ENCODE measurements at places on chromosomes 11 and 22.
A peak's percentile ranks its signal among the peaks of the same experiment; 100 is the strongest.

DNA sequence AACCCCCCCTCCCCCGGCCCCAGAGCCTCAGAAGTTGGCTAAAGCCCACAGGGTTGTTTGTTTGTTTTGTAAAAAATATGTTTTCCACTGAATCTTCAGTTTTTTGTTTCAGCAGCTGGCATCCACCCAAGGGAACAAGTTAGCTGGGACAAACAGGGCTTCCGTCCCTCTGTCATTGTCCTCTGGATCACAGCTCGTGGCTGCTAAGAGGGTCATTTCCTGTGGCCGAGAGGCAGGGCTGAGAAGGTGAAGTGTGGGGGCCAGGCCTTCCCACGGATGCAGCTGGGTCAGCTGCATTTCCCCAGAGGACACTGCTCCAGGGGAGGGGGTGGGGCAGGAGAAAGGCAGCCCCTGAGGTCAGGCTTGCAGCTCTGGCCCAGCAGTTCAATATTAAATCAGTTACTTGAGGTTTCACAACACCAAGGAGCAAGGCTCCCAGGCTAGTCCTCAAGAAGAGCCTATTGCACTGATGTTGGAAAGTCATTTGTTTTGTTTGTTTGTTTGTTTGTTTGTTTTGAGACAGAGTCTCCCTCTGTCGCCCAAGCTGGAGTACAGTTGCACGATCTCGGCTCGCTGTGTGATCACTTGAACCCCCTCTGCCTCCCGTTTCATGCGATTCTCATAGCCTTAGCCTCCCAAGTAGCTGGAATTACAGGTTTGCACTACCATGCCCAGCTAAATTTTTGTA, 34.4 kb upstream of the SMTN start:
- H3K27ac ChIP-seq: peak overlapping the region; percentile 55
- H3K27me3 ChIP-seq: no peaks in the 10 kb centered on the region
- H3K4me3 ChIP-seq: no peak overlapping the region
- peak; percentile 83 for DNase-seq
- no peaks in the 10 kb centered on the region for H3K4me1 ChIP-seq

DNA sequence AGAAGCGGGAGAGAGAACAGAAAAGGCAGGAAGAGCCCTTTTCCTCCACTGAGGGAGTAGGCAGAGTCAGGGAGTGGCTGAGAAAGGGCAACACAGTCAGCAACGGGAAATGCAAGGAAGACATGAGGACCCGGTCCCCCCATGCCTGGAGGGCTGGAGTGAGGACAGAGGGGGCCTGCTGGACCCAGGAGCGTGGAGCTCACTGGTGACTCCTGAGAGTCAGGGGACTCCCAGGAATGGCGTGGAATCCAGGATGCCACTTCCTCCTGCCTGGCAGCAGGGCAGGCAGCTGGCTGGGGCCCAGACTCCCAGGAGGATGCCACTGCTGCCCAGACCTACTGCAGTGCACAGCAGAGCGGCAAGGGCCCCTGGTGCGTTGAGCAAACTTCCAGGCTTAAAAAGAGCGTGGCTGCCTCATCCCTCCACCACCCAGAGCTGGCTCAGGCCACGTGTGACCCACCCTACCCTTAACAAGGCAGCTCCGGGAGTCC, 11.3 kb downstream of the C11orf21 start:
- peak overlapping the region; percentile 20 for H3K27ac ChIP-seq
- H3K27me3 ChIP-seq: no peaks in the 10 kb centered on the region
- peaks cover 7% of the 10 kb centered on the region for H3K4me1 ChIP-seq
- no peak overlapping the region for H3K4me3 ChIP-seq
- peak; percentile 48 for DNase-seq
- H3K36me3 ChIP-seq: no peaks in the 10 kb centered on the region

DNA sequence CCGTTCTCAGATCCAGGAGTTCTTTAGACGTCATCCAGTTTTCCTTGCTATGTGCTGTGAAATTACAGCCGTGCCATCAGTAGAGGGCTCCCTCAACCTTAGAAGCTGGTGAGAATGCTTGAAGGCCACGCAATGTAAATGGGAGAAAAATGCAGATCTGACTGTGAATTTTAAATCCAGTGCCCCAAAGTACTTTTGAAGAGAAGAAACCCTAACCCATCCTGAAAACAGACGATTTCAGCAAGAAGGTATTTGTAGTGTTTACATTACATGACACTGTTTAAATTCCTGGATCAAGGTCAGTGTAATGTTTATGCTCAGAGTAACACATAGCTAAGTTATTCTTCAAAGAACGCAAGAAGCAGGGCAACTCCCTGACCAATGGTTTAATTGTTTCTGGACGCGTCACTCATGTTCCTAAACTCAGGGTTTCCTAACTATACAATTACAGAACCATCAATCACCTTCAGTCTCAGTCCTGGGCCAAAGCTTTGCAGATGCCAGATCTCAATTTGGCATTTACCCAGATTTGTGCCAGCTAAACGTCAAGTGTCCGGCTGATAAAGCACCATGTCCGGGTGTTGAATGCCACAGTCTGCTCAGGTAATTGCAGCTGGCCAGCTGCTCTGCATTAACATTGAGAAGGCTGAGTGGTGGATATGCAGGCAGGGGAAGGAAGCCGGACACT, 38.2 kb downstream of the ADAMTS8 start:
- no peak overlapping the region for H3K27ac ChIP-seq
- no peaks in the 10 kb centered on the region for H3K4me1 ChIP-seq
- no peaks in the 10 kb centered on the region for H3K27me3 ChIP-seq
- no peak overlapping the region for H3K4me3 ChIP-seq

- H3K4me1 ChIP-seq: peaks cover 78% of the 10 kb centered on the region
- peak; percentile 99 for DNase-seq
- H3K36me3 ChIP-seq: peaks cover 12% of the 10 kb centered on the region
Measured at GRCh38 chr11:33700502-33701271, at the start of gene C11orf91. C11orf91 (minus strand) TSS chr11:33700826; CDS start chr11:33700740, 86 bp downstream.

GRCh38 chr11:119029069-119029339, 1.7 kb downstream of the SLC37A4 start:
- H3K27ac ChIP-seq: peak overlapping the region; percentile 45
- H3K36me3 ChIP-seq: no peaks in the 10 kb centered on the region
- no peaks in the 10 kb centered on the region for H3K27me3 ChIP-seq
- H3K4me1 ChIP-seq: peaks cover 34% of the 10 kb centered on the region
- H3K4me3 ChIP-seq: peak overlapping the region; percentile 78

DNA sequence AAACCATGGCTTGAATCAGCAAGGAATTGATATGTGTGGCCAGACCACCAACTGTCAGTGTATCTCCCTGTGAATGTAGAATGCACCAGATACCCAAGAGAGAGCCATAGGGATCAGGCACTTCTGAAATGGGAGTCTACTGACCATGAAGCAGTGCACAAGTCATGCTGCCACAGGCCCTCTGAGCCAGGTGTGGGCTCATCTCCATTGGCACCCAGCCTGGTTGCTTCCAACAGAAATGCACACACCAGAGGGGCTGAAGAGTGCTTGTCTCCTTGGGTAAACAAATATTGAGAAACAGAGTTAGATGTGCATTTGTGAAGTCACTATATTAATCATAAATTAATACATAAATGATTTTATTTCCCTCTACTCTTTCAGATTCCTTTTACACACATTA, 28.4 kb upstream of the PANX1 start:
- H3K4me1 ChIP-seq: no peaks in the 10 kb centered on the region
- DNase-seq: no peak
- H3K27ac ChIP-seq: no peak overlapping the region
- no peaks in the 10 kb centered on the region for H3K27me3 ChIP-seq
